ENCODE measurements at places on chromosomes 16 and 17.

GRCh38 chr16:57791195-57791892 lies 10.9 kb downstream of the KIFC3 start:
- no peak for DNase-seq

DNA sequence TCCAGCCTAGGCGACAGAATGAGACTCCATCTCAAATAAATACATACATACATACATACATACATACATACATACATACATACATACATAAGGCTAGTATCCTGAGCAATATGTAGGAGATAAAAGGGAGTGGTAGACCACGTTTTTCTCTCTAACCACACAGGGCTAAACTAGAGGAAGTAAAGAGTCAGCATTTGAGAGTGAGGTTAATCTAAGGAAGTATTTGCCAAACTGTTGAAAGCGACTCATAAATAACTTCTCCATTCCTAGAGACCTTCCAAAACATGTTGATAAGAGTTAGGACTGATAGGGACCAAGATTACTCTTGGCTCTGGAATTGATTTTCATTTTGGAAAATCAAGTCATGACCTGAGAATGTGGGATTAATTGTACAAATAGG lies 68.9 kb downstream of the NEUROD2 start:
- DNase-seq, result no peak

- DNase-seq, result no peak
These were observed 865 bp upstream of the CAMKK1 start for GRCh38 chr17:3893720-3894116.

DNA sequence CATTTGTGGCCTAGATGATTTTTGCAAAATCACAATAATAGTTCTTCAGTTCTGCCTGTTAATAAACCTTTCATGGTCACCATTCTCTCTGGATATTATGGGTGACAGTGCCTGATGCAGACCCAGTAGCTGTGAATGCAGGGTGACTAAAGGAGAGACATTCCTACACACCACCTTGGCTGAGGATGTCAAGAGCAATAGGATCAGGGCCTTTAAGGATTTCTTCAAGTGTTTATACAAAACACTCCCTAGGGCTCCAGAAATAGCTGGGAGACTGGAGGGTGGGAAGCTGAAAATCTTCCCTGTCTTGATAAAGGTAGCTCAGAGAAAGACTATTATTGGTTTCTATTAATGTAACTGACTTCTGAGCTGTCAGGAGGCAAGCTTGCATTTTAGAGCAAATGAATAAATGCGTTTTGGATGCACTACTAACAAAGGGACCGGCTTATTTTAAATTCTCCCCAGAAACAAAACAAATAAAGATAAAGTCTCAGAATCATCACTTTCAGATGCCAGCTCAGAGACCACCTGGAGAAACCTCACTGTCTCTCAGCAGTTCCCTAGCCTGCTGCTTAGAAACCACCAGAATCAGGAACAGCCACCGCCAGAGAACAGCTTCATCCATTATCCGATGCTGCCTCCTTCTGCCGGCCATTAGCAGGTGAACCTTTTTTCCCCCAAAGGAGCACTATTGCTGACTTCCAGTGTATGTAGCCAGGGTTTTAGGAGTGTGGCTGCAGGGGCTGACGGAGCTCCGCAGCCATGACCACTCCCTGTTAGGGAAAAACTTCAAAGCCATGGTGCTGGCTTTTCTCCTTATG lies 171.4 kb upstream of the DYNLRB2 start:
- no peak for DNase-seq

DNA sequence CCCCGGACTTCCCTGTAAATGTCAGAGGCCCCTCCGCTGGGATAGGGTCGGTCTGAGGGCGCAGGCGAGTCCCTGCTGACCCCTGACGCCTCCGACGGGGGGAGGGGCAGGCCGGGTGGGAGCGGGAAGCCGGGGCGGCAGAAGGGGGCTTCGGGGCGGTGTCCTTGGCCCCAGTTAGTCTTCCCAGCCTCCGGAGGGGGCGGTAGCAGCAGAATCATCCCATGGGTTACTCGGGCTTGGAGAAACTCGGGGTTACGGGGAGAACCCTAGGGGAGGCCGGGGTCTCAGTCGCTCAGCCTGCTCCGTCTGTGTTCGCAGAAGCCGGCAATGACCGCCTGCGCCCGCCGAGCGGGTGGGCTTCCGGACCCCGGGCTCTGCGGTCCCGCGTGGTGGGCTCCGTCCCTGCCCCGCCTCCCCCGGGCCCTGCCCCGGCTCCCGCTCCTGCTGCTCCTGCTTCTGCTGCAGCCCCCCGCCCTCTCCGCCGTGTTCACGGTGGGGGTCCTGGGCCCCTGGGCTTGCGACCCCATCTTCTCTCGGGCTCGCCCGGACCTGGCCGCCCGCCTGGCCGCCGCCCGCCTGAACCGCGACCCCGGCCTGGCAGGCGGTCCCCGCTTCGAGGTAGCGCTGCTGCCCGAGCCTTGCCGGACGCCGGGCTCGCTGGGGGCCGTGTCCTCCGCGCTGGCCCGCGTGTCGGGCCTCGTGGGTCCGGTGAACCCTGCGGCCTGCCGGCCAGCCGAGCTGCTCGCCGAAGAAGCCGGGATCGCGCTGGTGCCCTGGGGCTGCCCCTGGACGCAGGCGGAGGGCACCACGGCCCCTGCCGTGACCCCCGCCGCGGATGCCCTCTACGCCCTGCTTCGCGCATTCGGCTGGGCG lies 542 bp downstream of the GUCY2D start:
- DNase-seq, result no peak

DNA sequence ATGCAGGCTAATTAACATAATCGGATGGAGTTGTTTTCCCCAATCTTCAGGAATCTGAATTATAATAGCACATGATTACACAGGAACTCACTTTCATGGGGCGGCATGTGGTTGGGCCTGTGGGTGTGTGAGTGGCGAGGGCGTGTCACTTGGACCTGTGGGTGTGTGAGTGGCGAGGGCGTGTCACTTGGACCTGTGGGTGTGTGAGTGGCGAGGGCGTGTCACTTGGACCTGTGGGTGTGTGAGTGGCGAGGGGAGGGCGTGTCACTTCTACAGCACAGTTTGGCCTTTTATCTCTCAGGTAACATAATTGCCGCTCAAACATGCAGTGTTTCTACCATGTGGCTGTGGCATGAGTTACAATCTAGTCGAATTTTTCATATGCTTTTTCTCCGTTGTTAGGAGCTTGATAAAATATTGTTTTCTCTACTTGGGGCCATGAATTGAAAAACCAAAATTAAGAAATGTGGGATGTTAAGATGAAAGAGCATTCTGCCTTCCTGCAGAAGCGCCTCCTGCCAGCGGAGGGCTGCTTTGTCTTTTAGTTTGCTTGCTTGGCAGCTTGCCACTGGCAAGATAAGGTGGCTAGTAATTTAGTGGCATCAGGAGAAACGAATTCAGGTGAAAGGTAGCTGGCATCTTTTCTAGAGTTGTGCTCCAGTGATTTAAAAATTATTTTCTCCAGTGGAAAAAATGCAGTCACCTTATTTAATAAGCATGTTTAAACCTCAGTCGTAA lies 36.2 kb downstream of the USP10 start:
- no peak for DNase-seq

- DNase-seq, result no peak
These were observed 20.5 kb upstream of the MTMR4 start for GRCh38 chr17:58534901-58535421.

DNA sequence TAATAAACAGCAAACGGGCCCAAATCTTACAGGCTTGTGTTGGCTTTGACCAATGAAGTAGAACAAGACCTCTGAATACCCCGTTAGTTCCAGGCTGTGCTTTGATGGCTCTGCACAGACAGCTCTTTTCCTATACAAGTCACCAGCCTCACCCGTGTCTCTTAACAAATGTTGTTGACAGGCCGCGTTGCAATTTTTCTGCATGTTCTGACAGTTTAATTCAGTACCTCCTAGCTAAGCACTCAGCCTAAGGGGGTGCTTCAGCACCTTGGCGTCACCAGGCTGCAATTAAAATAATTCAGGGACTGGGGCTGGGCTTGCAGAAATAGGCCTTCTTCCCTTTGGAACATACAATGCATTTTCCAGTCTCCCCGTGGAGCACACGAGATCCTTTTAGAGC lies 500.1 kb downstream of the MAF start:
- no peak for DNase-seq

DNA sequence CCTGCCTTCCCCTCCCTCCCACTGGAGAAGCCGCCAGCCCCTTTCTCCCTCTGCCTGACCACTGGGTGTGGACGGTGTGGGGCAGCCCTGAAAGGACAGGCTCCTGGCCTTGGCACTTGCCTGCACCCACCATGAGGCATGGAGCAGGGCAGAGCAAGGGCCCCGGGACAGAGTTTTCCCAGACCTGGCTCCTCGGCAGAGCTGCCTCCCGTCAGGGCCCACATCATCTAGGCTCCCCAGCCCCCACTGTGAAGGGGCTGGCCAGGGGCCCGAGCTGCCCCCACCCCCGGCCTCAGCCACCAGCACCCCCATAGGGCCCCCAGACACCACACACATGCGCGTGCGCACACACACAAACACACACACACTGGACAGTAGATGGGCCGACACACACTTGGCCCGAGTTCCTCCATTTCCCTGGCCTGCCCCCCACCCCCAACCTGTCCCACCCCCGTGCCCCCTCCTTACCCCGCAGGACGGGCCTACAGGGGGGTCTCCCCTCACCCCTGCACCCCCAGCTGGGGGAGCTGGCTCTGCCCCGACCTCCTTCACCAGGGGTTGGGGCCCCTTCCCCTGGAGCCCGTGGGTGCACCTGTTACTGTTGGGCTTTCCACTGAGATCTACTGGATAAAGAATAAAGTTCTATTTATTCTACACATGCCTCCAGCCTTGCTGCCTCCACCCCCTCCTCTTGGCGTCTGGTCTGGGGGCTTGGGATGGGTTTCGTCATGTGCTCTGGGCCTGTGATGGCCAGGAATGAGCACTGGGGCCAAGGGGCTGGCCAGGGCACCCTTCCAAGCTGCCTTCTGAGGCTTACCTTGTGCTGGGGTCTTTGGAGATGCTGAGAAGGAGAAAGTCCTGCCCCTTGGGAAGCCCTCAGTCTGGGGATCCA lies 7.3 kb downstream of the GJD3 start:
- DNase-seq, result no peak

GRCh38 chr17:43213545-43213944 lies 1.9 kb downstream of the TMEM106A start:
- DNase-seq, result no peak

GRCh38 chr16:4811773-4812172 lies 9.3 kb upstream of the ROGDI start:
- no peak for DNase-seq

Measured in esophagus squamous epithelium (tissue), 5 donors.